ENCODE measurements at places on chromosomes 3 and 15.

DNA sequence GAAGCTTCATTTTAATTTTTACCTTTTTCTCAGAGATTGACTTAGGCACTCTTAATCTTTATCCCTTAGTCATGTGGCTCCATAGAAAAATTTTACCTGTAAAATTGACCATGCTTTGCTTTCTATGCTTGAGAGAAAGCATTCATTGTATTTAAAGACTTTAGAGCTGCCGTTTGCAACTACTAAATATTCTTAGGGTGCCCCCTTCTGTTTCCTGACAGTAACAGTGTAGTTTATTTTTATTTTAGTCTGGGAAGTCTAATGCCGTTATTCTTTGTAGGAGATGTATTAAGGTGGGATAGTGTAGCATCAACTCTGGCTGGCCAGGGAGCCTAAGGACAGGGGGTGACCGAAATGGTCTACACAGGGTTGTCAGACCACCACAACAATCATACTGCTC, 84.5 kb upstream of the SYNPR start:
- no peak for DNase-seq

DNA sequence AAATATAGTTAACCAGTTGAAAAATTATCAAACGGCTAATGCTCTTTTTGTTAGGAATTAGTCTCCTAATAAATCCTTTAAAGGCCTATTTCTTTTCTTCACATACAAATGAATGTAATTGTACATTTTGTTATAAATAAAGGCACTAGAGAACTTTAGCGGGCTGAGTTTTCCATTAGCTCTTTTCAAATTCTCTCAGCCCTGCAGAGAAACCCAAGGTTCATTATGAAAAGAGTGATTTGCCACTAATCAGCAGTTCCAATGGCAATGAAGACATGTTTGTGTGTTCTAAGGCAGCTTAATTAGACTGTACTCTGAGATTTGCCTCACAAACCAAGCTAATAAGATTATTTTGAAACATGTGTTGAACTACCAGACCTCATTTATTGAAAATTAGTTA, 64.6 kb upstream of the P2RY1 start:
- no peak for DNase-seq

DNA sequence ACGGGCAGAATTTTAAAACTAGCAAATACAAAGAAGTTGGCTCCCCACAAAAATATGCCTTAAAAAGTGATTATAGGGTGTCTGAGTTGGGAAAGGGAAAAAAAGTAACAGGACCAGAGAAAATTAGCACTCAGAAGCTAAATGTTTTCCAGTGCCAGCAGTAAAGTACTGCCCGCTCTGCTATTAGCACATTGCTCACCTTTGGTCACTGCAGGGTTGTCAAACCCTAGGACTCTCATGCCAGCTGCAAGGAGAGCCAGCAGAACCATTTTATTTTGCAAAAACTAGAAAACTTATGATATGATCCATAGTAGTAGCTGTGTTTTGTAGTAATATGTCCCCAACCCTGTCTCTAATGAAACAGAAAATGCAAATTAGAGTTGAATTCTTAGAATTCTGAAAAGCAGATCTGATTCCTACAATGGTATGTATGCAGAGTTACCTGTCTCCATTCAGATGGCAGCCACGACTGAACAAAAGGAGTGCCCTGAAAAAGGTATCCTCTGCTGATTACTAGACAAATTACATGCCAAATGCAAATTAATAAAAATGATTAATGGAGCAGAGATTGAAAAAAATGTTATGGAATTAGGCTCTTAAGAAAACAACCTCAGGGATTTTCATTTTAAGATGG, 150.3 kb downstream of the SNRK start:
- no peak for DNase-seq

- no peak for DNase-seq
Measured at GRCh38 chr3:188497021-188497420, 343.1 kb downstream of the LPP start.

GRCh38 chr3:33312361-33312760, 35.1 kb downstream of the FBXL2 start:
- no peak for DNase-seq
